Neural progenitor cell (in vitro differentiated cells): ENCODE measurements at places on chromosomes 13 and 19.

DNA sequence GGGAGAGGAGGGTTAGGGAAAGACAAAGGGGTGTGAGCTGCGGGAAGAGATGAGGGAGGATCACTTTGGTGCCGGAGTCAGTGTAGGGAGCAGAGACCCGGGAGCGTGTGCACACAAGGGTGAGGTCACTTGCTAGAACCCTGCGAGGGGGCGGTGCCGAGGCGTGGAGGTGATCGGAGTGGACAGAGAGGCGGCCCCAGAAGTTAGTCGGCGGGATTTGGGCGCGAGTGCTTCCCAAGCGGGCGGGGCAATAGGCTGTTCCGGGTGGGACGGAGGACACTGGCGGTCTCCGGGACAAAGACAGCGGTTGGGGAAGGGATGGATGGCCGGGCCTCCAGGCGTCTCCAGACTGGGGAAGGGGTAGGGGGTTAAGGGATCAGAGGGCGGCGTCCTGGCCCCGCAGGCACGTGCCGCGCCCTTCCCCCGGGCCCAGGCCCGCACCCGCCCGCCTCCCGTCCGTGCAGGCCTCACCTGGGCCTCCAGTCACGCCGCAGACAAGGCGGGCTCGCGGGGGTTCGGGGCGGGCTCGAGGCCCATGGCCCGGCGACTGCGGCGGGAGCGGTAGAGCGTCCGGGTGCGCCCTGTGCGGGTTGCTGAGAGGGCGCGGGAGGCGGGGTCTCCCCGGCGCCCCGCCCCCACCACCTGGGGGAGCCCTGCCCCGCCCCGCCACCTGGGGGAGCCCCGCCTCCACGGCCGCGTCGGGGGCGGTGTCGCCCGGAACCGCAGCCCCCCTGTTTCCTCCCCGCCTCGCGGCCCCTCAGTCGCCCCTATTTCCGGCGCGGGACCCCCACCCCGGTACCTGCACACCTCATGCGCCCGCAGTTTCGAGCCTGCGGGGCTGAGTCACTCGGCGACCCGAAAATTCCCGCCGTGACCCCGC, at the start of gene LPAR2:
Gene LPAR2, minus strand, starts transcription at position 600 of the 880 bp plus-strand sequence. CDS start 945 bp downstream, outside the sequence.
- peak; percentile 86 for DNase-seq

- DNase-seq: peak; percentile 56
Measured at GRCh38 chr19:51514866-51515481, 13.4 kb upstream of the SIGLEC12 start.

DNA sequence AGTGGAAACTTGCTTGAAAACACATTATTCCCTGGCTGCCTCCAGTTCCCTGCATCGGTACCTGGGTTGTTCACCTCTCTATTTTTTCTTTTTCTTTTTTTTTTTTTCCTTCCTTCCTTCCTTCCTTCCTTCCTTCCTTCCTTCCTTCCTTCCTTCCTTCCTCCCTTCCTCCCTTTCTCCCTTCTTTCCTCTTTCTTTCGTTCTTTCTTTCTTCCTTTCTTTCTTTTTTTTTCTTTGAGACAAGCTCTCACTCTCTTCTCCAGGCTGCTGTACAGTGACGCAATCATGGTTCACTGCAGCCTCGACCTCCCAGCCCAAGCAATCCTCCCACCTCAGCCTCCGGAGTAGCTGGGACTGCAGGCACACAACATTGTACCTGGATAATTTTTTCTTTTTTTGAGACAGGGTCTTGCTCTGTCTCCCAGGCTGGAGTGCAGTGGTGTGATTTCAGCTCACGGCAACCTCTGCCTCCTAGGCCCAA, 3.4 kb upstream of the RASAL3 start:
- no peak for DNase-seq

GRCh38 chr13:57629821-57630235, 1.7 kb upstream of the PCDH17 start:
- peak; percentile 98 for DNase-seq

GRCh38 chr19:8320564-8321066, 560 bp downstream of the NDUFA7 start:
- peak; percentile 24 for DNase-seq

- no peak for DNase-seq
Measured at GRCh38 chr19:13623716-13624710, 117.7 kb upstream of the CACNA1A start.

DNA sequence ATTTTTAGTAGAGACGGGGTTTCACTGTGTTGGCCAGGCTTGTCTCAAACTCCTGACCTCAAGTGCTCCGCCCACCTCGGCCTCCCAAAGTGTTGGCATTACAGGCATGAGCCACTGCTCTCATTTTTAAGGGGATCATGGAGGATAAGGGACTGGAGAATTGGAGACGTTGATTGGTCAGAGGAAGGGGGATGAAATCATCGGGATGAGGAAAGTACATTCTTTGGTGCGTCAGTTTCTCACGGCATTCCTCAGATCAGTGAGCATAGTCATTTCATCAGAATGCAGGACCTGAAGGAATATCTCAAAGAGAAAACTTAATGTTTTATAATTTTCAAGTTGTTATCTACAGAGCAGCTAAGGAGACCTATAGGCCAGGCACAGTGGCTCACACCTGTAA, 14.0 kb downstream of the ZNF114 start:
- no peak for DNase-seq

- DNase-seq: no peak
Measured at GRCh38 chr13:95289020-95289444, 12.2 kb downstream of the ABCC4 start.

- DNase-seq: peak; percentile 66
Measured at GRCh38 chr19:19670070-19670551, 1.5 kb downstream of the ZNF101 start.

- no peak for DNase-seq
Measured at GRCh38 chr19:35755131-35755549, 1.7 kb downstream of the HSPB6 start.

DNA sequence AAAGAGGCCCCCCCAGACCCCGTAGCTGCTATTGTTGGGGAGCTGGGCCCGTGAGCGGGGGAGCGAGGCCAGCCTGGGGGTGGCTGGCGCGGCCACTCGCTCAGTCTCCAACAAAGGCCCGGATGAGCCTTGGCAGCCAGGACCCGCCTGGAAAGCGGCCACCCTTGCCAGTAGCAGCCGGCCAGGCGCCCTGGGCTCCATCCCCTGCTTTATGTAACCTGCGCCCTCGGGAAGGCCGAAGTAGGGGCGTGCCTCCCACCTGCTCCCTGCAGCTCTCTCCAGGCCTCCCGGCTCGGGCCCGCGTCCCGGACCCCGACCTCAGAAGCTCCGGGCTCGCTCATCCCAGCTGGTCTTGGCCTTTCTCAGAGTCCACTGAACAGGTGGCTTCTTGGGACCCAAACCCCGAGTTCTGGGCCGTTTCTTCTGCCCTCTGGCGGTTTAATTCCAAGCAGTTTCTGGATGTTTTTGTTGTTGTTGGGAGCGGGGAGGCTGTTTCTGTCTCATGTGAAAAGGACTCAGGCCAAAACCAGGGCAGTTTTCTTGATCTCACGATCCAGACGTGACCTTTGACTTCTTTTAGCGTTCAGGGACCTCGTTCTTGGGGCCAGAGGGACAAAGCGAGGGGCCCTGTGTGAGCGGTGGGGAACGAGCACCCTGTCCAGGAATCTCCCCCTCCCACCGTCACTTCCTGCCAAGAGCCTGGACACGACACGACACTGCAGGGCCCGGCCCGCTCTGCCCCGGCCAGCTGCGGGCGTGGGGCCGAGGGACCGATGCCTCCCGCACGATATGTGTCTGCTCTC, 1.2 kb downstream of the CDC34 start:
- peak; percentile 86 for DNase-seq

DNA sequence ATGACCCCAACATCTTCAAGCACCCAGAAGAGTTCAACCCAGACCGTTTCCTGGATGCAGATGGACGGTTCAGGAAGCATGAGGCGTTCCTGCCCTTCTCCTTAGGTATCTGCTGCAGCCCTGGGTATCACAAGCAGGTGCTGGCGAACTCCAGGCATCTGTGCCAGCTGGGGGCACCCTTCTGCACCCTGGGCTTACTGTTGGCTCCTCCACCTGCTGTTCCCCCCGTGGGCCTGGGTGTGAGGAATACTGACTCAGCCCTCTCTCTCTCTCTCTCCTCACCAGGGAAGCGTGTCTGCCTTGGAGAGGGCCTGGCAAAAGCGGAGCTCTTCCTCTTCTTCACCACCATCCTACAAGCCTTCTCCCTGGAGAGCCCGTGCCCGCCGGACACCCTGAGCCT, 13.0 kb downstream of the CYP2S1 start:
- DNase-seq: no peak

DNA sequence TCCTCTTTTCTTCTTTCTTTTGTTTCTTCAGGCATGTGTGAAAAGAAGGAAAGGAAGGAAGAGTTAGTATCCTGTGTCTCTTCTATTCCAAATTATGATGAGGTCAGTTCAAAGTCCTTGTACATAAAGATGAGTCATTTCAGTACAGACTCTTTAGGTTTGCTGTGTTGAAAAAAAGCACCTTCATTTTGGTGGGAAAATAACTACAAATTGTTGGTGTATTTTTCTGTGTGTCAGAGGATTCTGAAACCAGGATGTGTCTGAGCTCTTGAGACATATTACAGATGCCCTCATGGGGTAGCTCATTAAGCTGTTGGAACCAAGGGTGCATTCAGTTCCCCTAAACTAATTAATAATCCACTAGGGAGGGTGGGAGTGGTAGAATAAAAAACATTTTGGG, 5.8 kb upstream of the HSPH1 start:
- no peak for DNase-seq

GRCh38 chr13:94656176-94656575, 54.5 kb downstream of the GPR180 start:
- no peak for DNase-seq
